ENCODE measurements at places on chromosomes 3 and 15. TPM values are rescaled to one million over a fixed set of nuclear protein-coding genes. Genes with fewer than 3 reads are reported as not detected.

GP5 gene
- total RNA-seq, result not detected

EAF2 gene
- total RNA-seq, result 37.8 TPM

CORO2B gene
- 1.4 TPM for total RNA-seq

ACOX2 gene
- total RNA-seq, result 42.5 TPM

MST1R gene
- 1.5 TPM for total RNA-seq

NRG4 gene
- 3.5 TPM for total RNA-seq

STARD9 gene
- 45.8 TPM for total RNA-seq

RNF7 gene
- total RNA-seq, result 92.4 TPM

LMOD3 gene
- 0.50 TPM for total RNA-seq

C15orf62 gene
- total RNA-seq, result 0.51 TPM

- no peak for DNase-seq
Observed at GRCh38 chr3:37144806-37145205, 29.6 kb downstream of the LRRFIP2 start.

DNA sequence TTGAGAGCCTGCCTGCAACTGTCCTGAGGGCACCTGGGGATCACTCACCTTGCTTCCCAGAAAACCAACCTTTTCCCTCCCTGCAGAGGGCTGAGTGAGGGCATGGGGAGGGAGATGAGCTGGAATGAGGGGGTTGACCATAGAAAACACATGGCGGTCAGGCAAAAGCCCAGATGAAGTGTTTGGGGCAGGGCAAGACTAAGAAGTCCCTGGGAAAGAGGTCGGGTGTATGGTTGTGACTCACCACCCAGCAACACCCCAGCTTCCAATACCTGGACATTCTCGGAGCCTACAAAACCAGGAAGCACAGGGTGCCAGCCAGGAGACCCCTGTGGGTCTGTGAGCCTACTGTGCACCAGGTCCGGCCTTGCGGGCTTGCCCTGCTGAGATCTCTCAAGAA, 95.3 kb upstream of the ATP2B2 start:
- DNase-seq, result no peak

GRCh38 chr3:87805670-87806069, 253.1 kb downstream of the CGGBP1 start:
- DNase-seq, result no peak

DNA sequence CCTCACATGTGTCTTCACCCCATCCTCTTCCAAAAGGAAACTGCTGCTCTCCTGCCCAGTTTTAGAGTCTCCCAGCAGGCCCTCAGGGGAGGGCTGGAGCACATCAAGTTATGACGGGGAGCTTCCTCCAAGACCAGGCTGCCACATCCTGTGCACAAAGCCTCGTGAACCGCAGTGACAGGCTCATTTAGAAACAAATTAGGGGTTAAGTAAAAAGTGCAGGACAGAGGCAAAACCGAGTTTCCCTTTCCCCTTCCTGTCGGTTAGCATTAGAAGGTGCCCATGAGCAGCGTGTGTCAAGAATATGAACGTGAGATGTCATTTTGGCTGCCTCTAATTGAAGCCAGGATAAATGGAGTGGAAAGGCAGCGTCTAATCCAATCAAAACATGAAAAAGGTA, 199.7 kb downstream of the ARRDC4 start:
- DNase-seq, result no peak

- DNase-seq, result no peak
Observed at GRCh38 chr3:59553076-59553475, 503.3 kb upstream of the CFAP20DC start.

GRCh38 chr15:87843312-87843711, 413.2 kb downstream of the NTRK3 start:
- no peak for DNase-seq

GRCh38 chr3:193243571-193243970, 2.5 kb downstream of the PLAAT1 start:
- DNase-seq, result no peak

DNA sequence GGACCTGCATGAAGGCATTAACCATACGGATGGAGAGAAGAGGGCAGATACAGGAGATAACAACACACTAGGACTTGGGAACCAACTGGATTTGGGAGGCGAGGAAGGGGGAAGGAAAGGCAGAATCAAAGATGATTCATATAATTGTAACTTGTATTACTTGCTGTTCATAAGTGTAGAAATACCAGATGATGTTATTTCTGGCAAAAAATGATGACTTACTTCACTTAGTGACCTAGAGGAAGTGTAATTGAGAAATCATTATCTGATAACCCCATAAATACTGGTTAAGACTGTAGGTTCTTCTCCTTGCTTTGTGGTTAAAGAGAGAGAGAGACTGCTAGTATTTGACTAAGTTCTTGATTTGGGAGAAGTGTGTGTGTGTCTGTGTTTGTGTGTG, 50.5 kb upstream of the GK5 start:
- DNase-seq, result no peak

DNA sequence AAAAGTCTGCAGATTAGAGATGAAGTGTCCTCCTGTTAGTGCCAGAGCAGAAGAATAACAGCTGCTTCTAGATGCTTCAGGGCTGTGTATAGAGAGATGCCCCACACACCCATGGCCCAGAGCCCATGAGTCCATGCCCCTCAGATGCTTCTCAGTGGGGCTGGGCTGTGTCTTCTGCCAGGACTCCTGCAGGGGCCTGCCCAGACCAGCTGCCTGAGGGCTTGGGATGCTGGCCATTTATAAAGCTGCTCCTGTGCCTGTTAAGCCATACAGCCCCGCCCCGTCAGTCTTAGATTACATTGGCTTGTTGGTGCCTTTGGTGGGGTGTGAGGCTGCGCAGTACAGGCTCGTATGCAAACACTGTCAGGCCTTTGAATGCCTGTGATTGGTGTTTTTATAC, 318.0 kb upstream of the CTDSPL start:
- DNase-seq, result peak; percentile 54

GRCh38 chr3:50316657-50317242, 5.8 kb downstream of the HYAL2 start:
- peak; percentile 92 for DNase-seq

DNA sequence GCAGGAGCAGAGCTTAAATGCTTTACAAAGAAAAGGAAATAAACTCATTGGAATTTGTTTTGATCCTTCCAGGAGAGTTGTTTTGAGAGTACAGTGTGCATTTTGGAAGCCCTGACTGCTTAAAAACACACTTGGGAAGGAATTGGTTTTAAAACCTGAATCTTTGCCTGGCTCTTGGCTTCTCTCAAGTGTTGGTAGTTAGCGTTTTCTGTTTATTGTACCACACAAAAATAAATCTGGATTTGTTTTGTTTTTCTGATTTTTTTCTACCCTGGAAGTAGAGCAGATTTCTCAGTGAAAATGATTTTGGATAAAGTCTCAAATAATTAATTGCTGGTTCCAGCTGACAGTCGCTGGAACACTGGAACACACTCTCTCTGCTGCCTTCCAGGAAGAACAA, 90.6 kb downstream of the CHST2 start:
- DNase-seq, result no peak

DNA sequence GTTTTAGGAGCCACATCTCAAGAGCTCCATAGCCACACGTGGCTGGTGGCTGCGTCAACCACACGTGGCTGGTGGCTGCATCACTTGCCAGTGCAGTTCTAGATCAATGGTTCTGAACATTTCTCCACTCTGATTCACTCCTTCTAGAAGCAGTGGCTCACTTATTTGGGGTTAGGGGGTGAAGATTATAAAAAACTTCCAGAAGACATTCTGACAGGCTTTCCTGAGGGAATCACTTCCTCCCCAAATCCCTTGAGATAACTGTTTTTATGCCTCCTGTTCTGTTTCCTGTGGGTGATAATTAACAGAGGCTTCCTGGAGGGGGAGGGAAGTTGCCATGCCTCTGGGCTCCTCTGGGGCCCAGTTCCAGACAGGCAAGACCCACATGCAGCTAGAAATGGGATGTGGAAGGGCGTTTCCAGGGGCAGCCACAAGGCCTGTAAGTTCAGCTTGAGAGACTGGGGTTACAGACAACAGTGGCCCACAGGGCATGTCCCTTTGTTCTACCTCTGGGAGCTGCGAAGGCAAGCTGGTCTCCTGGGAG, 23.6 kb downstream of the HEG1 start:
- DNase-seq, result no peak

DNA sequence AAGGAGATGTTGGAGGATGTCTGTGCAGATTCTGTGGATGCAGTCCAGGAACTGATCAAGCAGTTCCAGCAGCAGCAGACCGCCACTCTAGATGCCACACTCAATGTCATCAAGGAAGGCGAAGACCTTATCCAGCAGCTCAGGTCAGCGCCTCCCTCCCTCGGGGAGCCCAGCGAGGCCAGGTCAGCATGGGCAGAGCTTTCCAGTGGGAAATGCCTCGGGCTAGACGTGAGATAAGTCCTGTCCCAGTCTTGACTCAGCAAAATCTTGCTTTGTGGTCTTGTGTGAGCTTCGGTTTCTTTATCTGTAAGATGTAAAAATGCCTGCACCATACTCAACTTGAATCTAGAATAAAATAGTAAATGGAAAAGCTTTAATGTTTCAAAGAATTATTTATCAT, 335.1 kb upstream of the UMPS start:
- no peak for DNase-seq

DNA sequence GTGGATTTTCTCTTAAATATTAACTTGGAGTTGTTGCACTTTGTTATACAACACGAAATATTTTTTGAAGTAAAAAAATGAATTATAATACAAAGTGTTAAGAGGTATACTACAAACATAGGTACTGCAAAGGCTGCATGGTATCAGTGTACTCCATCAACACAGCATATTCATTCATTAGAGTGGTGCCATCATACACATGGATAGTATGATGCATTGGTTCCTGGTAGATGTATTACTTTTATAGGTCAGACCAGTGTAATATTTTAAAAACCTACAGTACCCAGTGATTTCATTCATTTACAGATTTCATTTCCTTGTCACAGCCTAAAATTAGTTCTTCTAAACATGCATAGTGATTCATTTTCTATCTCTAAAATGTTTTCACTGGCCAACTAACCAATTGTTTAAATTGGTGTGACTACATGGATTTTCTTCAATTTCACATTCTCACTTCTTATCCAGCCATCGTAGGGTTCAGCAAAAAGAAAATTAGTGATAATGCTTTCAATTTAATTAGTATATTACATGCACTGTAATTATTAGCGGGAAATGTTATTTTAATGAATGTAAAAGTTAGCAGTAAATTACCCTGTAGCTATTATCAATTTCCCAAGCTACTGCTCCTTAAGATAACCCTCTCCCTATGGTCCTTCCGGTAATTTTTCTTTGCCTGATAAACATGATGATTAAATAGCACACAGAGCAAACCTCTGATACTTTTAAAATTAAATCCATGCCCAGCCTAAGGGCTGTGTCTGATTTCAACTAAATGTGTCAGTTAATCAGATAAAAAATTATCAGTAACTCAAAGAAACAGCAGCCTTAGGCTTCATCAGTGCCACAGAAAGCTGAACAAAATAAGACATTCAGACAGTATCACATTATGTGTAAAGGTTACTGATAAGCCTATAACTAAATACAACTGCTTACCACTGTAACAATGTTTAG, 68.4 kb downstream of the DPH6 start:
- no peak for DNase-seq

GRCh38 chr3:95335517-95335916, 1272.7 kb downstream of the NSUN3 start:
- no peak for DNase-seq

DNA sequence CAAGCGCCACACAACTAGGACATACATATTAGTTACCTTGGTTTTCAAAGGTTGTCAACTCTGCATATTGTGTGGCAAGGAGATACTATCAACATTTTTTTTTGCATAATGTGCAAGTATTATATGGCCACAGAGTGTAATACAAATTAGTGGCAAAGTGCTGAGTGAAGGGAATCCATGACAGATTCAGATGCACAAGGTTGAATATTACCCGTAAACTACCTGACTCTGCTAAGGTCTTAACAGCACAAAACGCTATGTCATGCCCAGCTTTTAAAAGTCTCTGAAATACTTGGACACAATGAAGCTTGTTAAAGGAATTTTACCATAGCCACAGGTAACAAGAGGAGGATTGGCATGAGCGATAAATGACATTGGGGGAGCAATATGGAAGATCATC, 79.0 kb downstream of the SATB1 start:
- no peak for DNase-seq

- no peak for DNase-seq
Observed at GRCh38 chr3:36175113-36175812, 205.0 kb upstream of the STAC start.

- DNase-seq, result peak; percentile 59
Observed at GRCh38 chr15:80567721-80568157, 127.4 kb upstream of the ABHD17C start.

GRCh38 chr3:67083277-67083676, 85.2 kb downstream of the KBTBD8 start:
- DNase-seq, result no peak

- DNase-seq, result no peak
Observed at GRCh38 chr15:80761754-80762153, 17.4 kb upstream of the CEMIP start.

GRCh38 chr3:81521855-81522254, 239.6 kb downstream of the GBE1 start:
- no peak for DNase-seq
